Ovary (tissue), 10 donors: ENCODE measurements at places on chromosomes 6 and 20.

DNA sequence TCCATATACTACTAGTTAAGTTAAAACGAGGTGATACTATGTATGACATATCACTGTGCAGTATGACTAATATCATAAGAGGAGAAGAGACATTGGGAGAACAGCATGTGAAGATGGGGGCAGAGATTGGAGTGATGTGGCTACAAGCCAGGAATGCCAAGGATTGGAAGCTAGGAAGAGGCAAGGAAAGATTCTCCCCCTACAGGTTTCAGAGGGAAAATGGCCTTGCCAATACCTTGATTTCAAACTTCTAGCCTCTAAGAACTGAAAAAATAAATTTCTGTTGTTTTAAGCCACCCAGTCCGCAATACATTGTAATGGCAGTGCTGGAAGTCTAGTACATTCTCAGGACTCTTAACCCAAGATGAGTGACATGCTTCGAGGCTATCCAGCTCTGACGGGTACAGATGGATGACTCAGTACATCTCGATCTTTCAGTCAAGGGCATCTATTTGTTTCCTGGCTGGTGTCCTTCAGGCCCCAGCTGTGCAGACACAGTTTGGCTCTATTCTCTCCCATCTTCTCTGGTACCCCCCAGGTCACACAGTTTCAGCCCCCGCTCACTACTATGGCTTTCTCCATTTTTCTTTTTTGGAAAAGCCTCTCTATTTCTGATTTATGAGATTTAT is 55.5 kb upstream of the THEMIS start:
- H3K4me3 ChIP-seq: no peak overlapping the region
- H3K27me3 ChIP-seq: no peaks in the 10 kb centered on the region
- peaks cover 3% of the 10 kb centered on the region for H3K4me1 ChIP-seq
- H3K27ac ChIP-seq: no peak overlapping the region
- no peaks in the 10 kb centered on the region for H3K36me3 ChIP-seq

DNA sequence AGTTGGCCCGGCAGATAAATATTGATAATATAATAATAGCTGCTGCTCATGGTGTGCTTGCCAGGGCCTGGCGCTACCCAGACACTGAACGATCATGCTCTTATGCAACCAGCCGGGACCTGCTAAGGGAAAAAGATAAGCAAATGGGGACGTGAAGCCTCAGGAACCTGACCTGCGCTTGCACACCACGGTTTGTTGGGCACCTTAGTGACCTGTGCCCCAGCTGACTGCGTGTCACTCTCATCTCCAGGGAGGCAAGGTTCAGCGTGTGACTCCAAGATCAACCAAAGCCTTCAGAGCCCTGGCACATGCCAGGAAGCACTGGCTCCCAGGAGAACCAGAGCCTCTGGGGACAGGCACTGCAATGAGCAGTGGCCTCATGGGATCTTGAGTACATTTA is 111.1 kb downstream of the AGPAT4 start:
- no peaks in the 10 kb centered on the region for H3K4me1 ChIP-seq
- H3K36me3 ChIP-seq: no peaks in the 10 kb centered on the region
- no peak for DNase-seq
- no peak overlapping the region for H3K4me3 ChIP-seq

DNA sequence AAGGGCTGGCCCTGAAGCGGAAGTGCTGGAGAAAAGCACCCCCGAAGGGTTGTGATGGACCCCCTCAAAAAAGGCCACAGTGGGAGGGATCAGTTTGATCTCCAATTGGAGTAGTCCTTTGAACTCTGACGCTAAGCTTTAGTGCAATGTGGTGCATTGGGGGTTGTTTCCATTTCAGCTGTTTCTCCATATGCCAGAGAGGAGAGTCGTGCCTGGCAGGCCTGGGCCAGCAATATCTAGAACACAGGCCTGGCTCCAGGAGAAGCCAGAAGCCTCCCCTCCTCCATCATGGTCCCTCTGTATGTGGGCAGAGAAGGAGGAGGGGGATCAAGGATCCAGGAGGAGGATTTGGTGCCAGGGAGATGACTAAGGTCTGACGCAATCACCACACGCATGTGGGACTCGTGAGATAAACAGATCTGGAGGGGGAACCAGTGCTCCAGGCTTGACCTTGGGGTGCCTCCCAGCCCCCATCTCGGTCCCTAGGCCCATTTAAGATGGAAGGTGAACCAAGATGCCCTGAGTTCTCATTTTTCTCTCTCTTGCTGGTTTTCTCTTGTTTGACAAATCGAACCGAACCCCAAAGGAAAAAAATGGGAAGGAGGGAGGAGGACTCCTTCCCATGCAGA is 517.4 kb upstream of the JARID2 start:
- no peaks in the 10 kb centered on the region for H3K36me3 ChIP-seq
- H3K4me3 ChIP-seq: no peak overlapping the region
- no peaks in the 10 kb centered on the region for H3K4me1 ChIP-seq
- no peaks in the 10 kb centered on the region for H3K27me3 ChIP-seq

- no peaks in the 10 kb centered on the region for H3K27me3 ChIP-seq
- H3K4me1 ChIP-seq: no peaks in the 10 kb centered on the region
- no peak overlapping the region for H3K4me3 ChIP-seq
- H3K36me3 ChIP-seq: no peaks in the 10 kb centered on the region
Measured at GRCh38 chr6:100112855-100113508, 119.0 kb upstream of the MCHR2 start.
